ENCODE measurements at places on chromosomes 2 and 18. TPM values are rescaled to one million over a fixed set of nuclear protein-coding genes. Genes with fewer than 3 reads are reported as not detected.

Gene MYO1B
- total RNA-seq = 54.6 TPM

Gene TMEM127
- total RNA-seq = 47.3 TPM

Gene PROM2
- total RNA-seq = not detected

Gene PLA2R1
- total RNA-seq = 2.7 TPM

Gene C2orf66
- total RNA-seq = 0.11 TPM

Gene PROC
- 2.9 TPM for total RNA-seq

Gene IGFBP5
- total RNA-seq = 0.13 TPM

Gene RAB27B
- 11.7 TPM for total RNA-seq
